Germinal center (tissue), 1 donor: ENCODE measurements at places on chromosomes 13 and 19.
A peak's percentile ranks its signal among the peaks of the same experiment; 100 is the strongest.

- no peak for DNase-seq
Measured at GRCh38 chr13:77185721-77186120, 141.2 kb downstream of the MYCBP2 start.

DNA sequence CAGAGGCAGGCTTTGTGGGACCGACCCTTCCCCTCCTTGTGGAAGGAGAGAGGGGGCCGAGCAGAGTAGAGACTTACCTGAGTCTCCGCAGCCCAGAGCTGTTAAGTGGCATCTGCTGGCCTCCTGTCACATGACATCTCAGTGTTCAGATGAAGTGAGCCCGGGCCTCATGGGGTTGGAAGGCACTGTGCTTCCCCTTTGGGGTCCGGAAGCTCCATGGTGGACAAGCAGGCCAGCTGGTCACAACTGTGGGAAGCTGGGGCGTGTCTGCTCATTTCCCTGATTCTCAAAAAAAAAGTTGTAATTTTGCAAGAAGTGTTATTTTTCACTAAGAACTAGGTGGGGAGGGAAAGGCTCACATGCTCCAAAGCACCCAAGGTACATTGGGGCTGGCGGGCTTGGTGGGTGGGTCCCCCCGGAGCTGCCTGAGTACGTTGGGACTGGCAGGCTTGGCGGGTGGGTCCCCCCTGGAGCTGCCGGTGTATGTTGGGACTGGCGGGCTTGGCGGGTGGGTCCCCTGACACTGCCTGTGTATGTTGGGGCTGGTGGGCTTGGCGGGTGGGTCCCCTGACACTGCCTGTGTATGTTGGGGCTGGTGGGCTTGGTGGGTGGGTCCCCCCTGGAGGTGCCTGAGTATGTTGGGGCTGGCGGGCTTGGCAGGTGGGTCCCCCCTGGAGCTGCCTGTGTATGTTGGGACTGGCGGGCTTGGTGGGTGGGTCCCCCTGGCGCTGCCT is 18.2 kb upstream of the DCUN1D2 start:
- no peak for DNase-seq

DNA sequence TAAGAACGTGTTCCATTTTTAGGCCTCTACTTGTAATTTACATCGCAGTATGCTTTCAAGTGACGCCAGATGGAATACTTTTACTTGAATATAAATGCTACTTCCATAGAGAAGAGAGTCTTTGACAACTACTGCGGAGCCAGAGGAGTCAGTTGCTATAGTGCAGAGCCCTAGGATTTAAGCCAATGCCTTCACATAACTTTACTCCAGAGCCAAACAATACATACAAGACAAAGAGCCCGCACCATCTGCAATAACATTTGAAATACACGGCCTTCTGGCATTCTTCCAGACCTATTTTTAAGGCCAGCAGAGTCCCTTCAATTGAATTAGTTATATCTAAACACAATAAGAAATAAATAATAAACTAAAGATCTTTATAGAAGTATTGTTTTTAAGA is 59.4 kb downstream of the XPO4 start:
- DNase-seq: no peak

GRCh38 chr19:42683917-42684513 is 56.3 kb downstream of the PSG3 start:
- peak; percentile 30 for DNase-seq

DNA sequence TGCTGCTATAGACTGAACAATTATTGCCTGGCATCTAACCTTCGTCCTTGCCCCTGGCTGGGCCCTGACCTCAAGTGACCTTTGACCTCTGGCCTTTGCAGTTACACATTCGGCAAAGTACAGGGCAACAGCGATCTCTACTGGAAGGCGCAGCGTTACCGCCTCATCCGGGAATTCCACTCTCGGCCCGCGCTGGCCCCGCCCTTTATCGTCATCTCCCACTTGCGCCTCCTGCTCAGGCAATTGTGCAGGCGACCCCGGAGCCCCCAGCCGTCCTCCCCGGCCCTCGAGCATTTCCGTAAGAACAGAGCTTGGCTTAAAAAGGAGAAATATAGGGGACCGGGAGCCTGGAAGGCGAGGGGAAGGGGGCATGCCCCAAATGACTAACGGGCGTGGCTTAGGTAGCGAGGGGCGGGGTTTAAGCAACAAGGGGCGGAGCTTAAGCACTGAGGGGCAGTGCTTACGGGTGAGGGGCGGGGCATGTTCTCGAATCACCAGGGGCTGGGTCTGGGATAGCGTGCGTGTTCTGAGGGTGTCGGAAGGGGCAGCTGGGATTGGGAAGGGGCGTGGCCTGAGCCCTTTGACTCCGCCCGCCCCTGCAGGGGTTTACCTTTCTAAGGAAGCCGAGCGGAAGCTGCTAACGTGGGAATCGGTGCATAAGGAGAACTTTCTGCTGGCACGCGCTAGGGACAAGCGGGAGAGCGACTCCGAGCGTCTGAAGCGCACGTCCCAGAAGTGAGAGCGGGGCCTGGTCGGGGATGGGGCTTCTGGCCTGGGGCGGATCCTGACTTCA is 52.7 kb downstream of the TRPM4 start:
- peak; percentile 60 for DNase-seq

DNA sequence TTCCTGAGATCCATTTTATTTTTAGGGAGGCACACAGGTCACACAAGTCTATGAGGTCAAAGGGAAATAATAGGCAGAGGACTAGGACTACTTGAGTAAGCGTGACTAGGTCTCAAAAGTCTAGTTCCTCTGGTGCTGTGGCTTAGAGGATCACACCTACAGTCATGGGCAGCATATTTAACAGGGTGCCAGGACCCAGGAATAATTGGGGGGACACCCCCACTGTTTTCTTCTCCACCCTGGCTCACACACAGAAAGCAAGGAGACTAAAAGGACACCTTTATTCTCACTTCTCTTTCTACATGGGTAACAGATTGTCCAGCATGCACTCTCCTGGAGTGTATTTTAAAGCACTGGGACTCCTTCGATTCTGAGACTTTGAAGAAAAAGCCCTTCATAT is 26.2 kb downstream of the OXGR1 start:
- DNase-seq: no peak

DNA sequence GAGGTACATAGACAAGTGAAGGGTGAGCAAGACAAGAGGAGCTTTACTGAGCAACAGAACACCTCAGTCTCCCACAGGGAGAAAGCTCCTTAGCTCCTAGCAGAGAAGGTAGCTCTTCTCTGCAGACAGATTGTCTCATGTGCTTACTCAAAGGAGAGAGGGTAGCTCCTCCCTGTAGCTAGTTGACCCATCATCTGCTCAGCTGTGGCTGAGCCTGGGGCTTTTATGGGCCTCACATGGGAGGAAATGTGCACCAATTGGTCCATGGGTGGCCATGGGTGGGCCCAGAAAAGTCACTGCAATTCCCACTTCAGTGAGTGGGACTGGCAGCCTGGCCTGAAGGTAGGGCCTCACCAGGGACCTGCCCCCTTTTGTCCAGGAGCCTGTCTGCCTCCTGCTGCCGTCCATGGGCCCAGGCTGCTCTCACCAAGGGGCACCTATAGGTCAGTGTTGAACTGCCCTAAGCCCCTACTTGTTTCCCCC is 246.2 kb downstream of the GPC6 start:
- DNase-seq: no peak

DNA sequence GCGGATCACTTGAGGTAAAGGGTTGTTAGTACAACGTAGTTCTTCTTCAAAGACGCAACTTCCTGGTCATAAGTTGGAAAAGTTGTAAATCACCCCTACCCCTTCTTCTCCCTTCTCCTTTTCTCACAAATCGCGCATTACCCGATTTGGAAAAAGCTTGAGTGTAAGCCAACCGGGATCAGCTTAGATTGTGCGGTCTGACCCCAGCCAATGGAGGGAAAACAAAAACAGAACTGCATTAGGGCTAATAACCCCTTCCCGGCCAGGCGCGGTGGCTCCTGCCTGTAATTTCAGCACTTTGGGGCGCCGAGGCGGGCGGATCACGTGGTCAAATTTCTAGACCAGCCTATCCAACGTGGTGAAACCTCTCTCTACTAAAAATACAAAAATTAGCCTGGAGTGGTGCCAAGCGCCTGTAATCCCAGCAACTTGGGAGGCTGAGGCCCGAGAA is 806 bp downstream of the ZNF90 start:
- DNase-seq: peak; percentile 12

GRCh38 chr13:39603424-39603947 is 493 bp upstream of the LHFPL6 start:
- no peak for DNase-seq

GRCh38 chr13:99313501-99313900 is 6.3 kb upstream of the GPR183 start:
- DNase-seq: no peak

DNA sequence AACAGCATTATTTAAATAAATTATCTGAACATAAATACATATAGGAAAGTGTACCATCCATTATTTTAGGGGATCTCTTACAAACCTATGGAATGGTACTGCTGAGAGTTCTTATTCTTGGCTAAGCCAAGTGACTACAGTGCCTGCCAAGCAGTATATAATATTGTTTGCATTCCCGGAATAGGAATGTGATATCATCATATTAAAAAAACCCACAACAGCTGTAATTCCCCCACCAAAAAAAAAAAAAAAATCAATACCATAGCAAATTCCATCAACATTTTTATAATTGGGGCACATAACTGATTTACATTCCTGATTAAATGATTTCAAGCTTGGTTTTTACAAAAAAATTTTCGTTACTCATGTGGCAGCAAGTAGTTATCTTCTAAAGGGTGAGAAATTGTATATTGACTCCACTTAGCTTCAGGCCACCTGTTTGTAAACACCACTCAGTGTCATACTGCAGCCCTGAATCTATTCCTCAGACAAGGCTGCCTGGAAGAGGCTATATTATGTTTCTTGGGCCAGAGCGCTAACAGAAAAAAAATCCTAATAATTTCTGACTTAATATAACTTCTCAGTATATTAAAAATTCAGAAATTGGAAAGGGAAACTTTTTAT is 278.1 kb downstream of the DNAJC15 start:
- no peak for DNase-seq

DNA sequence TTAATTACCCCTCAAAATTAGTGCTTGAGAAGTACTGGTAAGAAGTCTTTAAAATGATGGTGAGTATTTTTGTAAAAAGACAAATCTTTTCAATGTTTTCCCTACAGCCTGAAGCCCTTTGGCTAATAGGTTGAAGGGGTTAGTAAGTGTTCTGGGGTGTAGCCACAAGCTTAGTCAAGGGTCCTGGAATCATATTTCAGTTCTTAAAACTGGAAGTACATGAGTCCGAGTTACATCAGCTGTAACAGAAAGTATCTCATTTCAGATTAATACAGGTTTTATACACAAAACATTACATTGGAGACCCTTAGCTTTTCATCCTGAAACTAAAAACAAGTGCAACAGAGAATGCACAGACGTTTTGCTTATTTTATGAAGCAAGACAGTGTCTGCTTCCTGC is 52.7 kb upstream of the TEX29 start:
- DNase-seq: no peak

- DNase-seq: no peak
Measured at GRCh38 chr13:24217601-24218281, 57.2 kb downstream of the SPATA13 start.

- no peak for DNase-seq
Measured at GRCh38 chr19:53432088-53432661, 391 bp downstream of the ZNF761 start.

DNA sequence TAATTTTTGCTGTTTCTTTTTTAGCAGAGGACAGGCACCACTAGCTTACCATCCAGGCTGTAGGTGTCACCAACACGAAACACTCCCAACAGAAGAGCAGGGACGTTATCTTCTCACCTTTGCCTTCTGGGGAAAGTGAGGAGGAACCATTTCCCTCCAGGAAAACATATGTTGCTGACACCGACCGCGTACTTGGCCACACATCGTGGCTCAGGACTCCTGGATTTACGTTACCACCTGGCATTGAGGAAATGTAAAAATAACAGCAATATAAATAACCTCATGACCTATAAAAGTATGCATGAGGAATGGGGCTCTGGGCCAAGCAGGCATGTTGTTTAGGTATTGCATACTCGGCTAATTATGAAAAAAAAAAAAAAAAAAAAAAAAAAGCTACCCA is 525.1 kb downstream of the MYO16 start:
- no peak for DNase-seq

GRCh38 chr19:38557205-38557799 is 60.5 kb downstream of the MAP4K1 start:
- DNase-seq: peak; percentile 32

DNA sequence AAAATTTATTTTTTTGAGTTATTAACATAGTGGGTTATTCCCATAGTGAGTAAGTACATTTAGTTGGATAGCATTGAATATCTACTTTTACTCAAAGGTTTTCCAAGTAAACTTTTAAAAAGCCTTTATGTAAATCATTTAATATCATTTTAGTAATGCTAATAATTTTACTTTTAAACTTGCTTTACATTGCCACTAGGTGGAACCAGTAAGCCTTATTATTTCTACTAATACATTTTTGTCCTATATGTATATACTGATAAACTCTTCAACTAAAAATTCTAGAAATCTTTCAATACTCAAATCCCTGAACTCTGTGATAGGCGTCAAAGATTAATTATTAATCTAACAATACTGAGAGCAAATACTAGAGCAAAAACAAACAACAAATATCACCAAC is 1709.2 kb upstream of the PCDH20 start:
- no peak for DNase-seq

- no peak for DNase-seq
Measured at GRCh38 chr13:93262729-93263345, 36.2 kb downstream of the GPC6 start.

- DNase-seq: no peak
Measured at GRCh38 chr19:1122021-1122971, 18.5 kb downstream of the GPX4 start.

DNA sequence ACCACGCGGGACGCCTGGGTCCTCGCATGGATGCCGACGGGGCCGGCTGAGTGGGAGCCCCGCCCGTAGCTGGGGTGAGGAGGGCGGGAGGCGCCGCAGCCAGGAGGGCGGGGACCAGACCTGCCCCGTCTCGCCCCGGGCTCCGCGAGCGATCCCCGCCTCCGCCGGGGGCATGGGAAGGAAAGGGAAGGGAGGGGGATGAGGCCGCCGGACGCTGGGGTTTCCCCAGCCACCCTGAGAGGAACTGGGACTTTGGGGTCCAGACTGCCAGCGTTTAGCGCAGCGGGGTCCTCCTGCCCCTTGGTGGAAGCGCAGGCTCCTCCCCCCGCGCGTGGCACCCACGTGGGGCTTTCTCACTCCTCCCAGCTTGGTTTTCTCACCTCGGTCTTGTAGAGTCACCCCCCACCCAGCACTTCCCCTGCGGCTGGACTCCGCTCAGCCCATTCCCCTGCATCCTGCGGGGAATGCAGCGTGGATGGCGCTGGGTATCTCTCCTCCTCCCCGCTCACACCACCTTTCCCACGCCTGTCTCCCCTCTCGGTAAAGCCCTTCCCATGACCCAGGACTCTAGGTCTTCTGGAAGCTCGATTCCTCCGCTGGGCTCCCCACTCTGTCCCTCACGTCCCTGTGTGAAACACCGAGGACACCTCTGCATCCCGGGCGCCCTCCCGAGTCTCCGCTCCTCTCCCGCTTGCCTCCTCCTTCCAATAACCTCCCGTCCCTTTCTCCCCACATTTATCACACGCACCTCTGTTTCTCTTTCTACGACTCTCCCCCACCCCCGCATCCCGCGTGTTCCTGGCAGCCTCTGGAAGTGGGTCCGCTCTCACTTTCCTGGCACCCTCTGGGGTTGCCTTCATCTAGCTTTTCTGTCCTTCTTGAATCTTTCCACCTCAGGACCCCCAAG is 2.1 kb downstream of the TGFB1 start:
- DNase-seq: peak; percentile 89

- DNase-seq: no peak
Measured at GRCh38 chr19:38190793-38191192, 33.2 kb downstream of the DPF1 start.

- no peak for DNase-seq
Measured at GRCh38 chr13:32880636-32881035, 135.6 kb upstream of the KL start.

GRCh38 chr19:51514866-51515481 is 13.4 kb upstream of the SIGLEC12 start:
- DNase-seq: peak; percentile 57
